ENCODE measurements at places on chromosomes 4 and X.
A peak's percentile ranks its signal among the peaks of the same experiment; 100 is the strongest.

- no peak for DNase-seq
Measured at GRCh38 chr4:38803833-38804653, 548 bp downstream of the TLR1 start.

- DNase-seq = no peak
Measured at GRCh38 chrX:21476909-21477308, 102.7 kb downstream of the CNKSR2 start.

DNA sequence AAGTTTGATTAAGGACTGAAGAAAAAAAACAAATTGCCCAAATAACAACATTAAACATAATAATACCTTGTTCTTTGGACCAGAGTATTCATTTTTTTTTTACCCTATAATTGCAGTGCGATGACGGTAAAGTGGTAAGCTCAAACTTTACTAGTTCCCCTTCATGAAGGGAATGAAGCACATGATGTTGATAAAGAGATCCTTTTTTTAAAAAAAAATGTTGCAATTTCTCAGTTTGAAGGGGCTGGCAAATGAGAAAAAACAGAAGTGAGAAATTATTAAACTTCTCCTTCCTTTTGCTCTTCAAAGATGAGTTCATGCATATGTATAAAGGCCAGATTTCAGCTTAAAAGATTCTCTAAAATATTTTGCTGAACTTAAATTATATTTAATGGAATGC is 231.7 kb downstream of the C4orf33 start:
- DNase-seq = no peak

DNA sequence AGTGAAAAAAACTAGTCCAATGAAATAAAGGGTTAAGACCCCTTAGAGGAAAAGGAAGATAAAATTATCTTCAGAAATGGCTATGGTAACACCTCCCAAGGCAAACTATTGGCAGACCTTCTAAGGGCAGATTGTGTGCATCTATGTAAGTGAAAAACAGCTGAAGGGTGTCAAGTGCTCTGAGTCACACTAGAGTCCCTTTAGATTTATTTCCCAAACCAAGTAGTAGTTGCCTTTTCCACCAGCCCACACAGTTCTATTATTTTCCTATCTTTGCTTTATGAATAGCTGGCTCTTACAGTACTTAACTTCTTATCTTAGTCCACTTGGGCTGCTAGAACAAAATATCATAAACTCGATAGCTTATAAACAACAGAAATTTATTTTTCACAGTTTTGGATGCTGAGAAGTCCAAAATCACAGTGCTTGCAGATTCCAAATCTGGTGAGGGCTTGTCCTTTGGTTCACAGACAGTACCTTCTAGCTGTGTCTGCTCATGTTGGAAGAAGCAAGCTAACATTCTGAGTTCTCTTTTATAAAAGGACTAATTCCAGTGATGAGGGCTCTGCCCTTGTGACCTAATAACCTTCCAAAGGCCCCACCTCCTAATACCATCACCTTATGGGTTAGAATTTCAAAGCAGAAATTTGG is 143.6 kb downstream of the GRID2 start:
- DNase-seq = no peak

GRCh38 chr4:123661080-123661737 is 264.6 kb downstream of the SPRY1 start:
- DNase-seq = peak; percentile 53

- no peak for DNase-seq
Measured at GRCh38 chrX:72317139-72317538, 11.4 kb upstream of the CITED1 start.

DNA sequence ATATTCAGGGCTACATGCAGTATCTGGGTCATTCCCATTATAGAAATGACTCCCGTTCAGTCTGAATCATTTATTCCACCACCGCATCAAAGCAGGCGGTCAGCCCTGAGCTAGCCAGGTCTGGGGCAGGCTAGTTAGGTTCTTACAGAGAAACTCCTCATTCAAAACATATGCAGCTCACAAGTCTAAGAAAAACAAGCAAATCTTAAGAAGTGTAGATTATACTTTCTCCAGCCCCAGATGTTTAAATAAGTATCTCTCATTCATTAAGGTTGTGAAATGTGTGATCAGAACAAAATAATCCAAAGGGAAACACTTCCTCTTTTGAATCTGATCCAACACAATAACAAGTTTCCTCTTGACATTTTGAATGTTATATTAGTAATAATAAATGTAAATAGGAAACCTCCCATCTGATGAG is 441.9 kb downstream of the INPP4B start:
- DNase-seq = no peak

DNA sequence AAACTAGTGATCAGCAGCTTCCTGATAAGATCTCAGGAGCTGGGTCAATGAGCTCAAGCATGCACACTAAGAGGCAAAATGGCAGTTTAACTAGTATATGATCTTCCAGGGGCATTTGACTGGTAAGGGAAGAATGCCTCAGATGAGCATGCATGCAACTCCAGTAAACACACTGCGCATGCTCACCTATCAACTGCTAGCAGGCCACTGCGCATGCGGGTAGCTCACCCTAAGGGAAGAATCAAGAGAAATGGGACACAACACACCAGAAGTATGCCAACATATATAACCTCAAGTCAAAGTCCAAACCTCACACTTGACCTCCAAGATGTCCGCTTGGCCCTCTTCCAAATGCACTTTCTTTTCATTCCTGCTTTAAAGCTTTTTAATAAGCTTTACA is 1004.0 kb downstream of the ADGRL3 start:
- no peak for DNase-seq

DNA sequence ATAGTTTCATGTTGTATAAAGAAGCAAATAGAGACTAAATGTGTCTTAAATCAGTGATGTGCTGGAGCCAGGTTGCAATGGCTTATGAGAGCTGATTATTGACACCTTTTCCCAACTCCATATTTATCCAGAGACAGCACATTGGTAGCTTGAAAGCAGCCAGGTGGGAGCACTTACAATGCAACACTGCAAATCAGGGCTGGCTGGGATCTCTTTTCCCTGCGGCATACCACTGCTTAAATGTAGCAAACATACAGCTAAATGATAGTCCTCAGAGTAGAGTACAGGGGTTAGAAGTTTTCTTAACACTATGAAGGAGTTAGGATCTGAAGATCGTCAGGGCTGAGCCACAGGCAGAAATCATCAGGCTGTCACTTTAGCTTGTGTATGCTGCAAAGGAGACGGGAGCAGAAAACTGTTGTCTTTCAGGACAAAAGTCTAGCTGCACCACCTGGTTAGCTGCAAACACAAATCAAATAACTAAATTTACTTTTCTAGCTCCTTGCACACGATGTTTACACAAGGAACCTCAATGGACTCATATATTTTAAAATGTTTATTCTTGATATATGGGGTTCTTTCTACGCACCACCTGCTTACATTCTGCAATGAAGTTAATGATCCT is 527.3 kb downstream of the TLL1 start:
- DNase-seq = no peak

GRCh38 chr4:76898949-76899645 is 1.2 kb upstream of the SOWAHB start:
- DNase-seq = no peak

- DNase-seq = no peak
Measured at GRCh38 chr4:181582595-181582994, 660.6 kb upstream of the TENM3 start.

- no peak for DNase-seq
Measured at GRCh38 chr4:182141061-182141460, 102.1 kb upstream of the TENM3 start.

DNA sequence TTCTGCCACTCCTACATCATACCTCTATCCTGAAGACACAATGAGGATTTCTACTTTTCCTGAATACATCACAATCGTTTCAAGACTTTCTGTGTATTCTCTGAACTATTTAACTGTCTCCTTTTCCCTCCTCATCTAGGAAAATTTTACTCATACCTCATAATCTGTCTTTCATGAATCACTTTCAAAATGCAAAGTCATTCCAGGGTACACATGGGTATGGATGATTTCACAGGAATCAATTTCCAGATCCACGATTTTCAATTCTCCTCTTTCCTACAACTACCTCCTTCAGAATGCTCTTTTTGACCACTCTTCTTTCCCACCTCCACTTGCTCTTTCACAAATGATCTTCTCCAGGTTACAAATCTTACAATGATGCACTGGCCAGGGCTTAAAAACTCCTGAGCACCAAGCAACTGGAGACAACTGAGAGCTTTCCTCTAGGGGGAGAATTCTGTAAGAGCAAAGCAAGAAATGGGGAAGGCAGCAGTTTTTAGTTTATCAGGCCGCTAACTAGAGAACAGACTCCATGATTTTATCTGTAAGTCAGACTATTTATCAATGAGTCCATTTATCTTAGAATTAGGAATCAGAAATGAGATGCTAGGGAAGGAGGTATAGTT is 116.4 kb downstream of the PPP3CA start:
- no peak for DNase-seq

GRCh38 chrX:111778591-111778990 is 97.4 kb upstream of the TRPC5OS start:
- DNase-seq = no peak

- no peak for DNase-seq
Measured at GRCh38 chr4:110041735-110042134, 129.1 kb downstream of the EGF start.

- DNase-seq = no peak
Measured at GRCh38 chrX:147738265-147738664, 173.5 kb upstream of the FMR1 start.

GRCh38 chr4:19944251-19944650 is 307.5 kb upstream of the SLIT2 start:
- DNase-seq = no peak
